ENCODE measurements at places on chromosomes 2 and 18.

DNA sequence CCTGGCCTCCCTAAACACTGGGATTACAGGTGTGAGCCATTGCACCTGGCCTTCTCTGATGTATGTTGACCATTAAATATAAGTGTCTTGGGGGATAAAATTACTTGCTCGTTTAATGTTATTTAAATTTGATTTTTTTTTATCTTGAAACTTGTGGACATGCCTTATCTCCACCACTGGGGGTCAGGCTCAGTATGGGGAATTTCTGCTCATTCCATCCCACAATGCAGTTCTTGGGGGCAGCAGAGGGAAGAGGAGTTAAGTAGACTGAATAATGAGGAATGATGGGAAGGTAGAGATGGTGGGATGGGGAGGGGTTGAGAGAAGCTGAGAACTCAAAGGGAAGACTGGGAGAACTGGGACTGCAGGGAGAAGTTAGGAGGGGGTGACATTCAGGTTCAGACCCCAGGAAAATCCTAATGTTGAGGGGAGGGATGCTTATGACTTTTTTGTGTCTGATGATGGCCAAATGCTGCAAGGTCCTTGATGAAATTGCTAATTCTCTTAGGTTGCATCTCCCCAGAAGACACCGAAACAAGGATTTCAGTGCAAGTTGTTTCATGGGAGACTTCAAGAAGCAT lies 174.2 kb downstream of the MIB1 start:
- peak; percentile 6 for DNase-seq

- DNase-seq = no peak
These were observed 36.8 kb downstream of the KCTD1 start for GRCh38 chr18:26511339-26512071.

GRCh38 chr2:145593991-145594614 lies 1074.2 kb upstream of the ZEB2 start:
- DNase-seq = peak; percentile 9

GRCh38 chr2:136251885-136252585 lies 134.1 kb upstream of the CXCR4 start:
- DNase-seq = no peak

- no peak for DNase-seq
These were observed 71.3 kb downstream of the ASXL2 start for GRCh38 chr2:25806941-25807340.

DNA sequence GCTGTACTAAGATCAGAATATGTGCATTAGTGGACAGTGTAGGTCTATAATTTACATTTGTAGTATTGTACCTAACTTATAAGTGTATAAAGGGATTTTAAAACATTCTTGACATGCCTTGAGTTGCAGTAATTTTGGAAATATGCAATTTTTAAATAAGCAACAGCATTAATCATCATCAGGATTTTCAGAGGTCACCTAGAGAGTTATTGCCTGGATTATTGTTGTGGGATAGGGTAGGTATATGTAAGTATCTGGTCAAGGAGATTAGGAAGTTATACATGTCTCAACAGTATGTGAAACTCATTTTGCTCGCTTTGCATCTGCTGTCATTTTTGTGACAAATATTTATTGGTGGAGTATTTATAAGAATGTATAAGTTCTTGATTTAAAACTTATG lies 184.2 kb downstream of the WDR7 start:
- no peak for DNase-seq

- no peak for DNase-seq
These were observed 161.3 kb downstream of the INSIG2 start for GRCh38 chr2:118249531-118249930.

Data from DMS 273 treated with DMSO at 0.1 percent for 48 hours (cell line).